ENCODE measurements at places on chromosomes 5 and 9.
A peak's percentile ranks its signal among the peaks of the same experiment; 100 is the strongest.

DNA sequence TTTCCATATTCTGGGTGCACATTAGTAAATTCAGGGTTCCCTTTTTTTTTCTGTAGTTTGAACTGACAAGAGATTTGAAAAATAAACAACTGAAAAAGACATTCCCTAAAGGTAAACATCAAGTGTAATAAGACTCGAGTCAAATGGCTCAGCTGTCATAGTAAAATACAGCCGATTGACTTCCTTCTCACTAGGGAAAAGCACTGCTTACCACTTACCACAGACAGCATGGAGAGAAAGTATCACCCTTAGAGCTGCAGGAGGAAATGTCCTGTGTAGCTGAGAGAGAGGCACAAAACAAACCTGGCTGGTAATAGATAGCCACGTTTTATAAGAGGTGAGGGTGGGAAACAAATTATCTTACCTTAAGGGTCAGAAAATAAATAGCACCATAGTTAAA, 12.1 kb upstream of the DMAC1 start:
- DNase-seq = no peak

- no peak for DNase-seq
Observed at GRCh38 chr5:80092486-80093107, 57.4 kb downstream of the THBS4 start.

DNA sequence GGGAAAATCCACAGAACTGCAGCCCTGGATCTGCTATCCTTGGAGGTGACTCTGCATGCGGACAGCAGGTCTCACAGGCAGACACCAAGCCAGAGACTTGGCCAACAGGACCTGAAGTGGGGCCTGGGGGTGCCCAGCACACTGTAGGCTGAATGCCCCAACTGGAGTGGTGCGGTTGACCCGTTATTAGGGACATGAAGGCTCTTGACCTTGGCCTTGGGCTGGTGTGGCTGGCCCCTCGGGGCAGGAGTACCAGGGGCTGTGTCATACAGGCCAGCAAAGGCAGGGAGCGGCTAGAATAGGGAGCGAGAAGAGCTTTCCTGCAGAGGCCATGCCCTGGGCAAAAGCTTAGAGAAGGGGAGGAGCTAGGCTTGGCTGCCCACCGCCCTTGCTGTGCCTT, 153.2 kb upstream of the MVB12B start:
- no peak for DNase-seq

- no peak for DNase-seq
Observed at GRCh38 chr9:124843456-124844034, 9.7 kb upstream of the WDR38 start.

GRCh38 chr5:33734537-33734936, 157.3 kb downstream of the ADAMTS12 start:
- DNase-seq = no peak

DNA sequence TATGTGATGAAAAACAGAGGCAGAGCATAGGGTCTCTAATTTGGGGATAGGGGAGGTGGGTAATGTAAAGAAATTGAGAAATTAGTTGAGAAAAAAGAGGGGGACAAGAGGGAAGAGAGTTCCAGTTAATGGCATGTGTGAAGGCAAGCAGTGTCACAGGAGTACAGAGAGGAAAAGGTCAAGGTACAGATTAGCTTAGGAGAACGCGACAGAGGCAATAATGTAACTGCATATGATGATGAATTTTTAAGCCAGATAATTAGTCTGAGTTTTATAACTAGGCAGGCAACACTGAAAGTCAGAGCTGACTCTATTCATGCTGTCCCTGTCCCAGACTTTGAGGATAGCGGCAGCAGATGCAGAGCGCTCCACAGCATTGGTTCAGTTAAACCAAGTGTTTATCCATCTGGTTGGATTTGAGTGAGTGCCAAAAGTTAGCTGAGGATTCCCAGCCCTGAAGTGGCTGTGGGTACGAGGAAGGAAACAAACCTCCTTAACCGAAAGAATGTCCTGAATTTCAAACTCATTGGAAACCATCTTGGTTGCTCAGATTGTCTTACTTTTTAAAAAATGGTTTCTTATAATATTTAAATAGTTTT, 315.2 kb downstream of the ARHGAP26 start:
- DNase-seq = no peak

GRCh38 chr9:92970467-92970923, 23.2 kb downstream of the FGD3 start:
- no peak for DNase-seq

DNA sequence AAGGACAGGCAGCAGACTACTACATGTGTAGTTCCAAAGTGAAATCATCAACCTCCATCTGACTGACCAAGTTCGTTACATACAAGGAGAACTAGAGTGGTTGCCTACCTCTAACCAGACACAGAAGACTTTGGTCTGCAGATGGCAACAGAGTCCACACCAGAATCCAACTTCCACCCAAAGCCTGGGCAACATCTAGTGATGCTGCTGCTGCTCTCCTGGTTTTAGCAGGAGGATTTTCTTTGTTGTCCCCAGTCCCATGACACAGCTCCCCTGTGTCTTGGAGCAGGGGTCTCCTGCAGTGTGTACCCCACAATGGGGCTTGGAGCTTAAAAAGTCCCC, 46.4 kb upstream of the APC start:
- no peak for DNase-seq

GRCh38 chr9:82722051-82722450, 340.9 kb downstream of the RASEF start:
- DNase-seq = no peak

DNA sequence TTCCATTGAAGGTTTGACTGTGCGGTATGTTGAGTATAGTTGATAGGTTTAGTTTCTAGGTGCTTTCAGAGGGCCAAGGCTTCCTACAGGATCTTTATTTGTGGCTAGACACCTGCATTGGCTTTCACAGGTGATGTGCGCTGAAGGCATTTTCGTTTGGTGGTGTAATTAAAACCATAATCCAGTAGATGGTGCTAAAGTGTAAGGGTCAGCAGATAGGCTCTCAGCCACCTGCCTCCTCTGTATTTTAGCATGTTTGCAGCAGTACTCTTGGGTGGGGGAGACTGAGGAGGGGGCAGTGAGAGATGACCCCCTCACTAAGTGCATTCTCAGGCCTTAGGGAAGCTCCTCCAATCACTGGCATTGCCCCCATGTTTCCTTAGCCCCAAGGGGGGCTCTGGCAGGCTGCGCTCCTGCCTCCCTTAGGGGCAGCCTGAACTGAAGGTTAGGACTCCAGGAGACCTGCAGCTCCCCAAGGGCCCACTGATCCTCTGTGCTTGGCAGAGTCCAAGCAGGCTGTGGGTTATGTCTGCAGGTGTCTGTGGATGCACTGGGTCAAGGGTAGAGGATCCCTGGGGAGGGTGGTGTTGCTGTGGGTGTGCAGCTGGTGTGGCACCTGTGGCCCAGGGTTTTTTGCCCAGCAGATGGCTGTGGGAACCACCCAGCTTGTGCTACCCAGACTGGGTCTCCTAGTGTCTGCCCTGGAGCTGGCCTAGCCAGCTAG, 23.4 kb downstream of the CDK20 start:
- DNase-seq = no peak

- no peak for DNase-seq
Observed at GRCh38 chr5:40406741-40407211, 272.9 kb upstream of the PTGER4 start.

DNA sequence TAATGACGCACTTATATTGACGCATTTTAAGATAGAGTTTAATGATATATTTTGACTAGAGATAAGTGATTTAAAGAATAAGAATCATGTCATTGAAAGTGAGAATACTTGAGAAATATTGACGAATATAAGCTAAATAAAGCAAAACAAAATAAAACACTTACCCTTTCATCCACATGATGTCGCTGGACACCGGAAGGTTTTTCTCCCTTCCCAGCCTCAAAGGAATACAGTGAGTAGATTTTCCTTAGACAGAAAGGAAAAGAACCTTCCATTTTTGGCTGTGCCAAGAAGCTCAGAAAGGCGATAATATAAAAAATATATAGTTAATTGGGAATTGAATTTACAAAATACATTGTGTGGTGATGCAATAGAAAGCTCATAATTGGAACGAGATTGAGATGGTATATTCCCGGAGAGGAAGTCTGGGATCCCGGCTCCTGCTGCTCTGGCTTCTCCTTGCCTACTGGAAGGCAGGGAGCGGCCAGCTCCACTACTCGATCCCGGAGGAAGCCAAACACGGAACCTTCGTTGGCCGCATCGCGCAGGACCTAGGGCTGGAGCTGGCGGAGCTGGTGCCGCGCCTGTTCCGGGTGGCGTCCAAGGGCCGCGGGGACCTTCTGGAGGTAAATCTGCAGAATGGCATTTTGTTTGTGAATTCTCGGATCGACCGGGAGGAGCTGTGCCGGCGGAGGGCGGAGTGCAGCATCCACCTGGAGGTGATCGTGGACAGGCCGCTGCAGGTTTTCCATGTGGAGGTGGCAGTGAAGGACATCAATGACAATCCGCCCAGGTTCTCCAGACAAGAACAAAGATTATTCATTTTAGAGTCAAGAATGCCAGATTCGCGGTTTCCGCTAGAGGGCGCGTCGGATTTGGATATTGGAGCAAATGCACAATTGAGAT, at the start of gene PCDHA5:
TSS of gene PCDHA5 (plus strand) at position 239 of the 906 bp plus-strand sequence.
- DNase-seq = peak; percentile 28

DNA sequence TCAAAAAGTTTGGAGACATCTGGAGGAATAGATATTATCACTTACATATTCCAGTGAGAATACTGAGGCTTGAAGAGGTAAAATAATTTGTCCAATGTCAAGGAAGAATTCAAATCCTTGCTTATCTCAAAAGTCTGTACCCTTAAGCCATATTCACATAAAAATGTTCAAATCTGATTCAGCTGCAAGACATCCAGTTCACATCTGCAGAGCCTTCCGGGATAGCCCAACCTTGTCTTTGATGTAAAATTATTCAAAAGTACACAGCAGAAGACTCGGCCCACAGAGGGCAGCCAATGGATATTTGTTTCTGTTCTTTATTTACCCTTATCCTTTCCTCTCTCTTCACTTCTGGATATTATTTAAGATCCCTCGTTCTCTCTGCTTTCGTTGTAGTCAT, 1183.8 kb upstream of the WWC1 start:
- DNase-seq = no peak

GRCh38 chr5:9625286-9625685, 4.9 kb downstream of the TAS2R1 start:
- DNase-seq = no peak

DNA sequence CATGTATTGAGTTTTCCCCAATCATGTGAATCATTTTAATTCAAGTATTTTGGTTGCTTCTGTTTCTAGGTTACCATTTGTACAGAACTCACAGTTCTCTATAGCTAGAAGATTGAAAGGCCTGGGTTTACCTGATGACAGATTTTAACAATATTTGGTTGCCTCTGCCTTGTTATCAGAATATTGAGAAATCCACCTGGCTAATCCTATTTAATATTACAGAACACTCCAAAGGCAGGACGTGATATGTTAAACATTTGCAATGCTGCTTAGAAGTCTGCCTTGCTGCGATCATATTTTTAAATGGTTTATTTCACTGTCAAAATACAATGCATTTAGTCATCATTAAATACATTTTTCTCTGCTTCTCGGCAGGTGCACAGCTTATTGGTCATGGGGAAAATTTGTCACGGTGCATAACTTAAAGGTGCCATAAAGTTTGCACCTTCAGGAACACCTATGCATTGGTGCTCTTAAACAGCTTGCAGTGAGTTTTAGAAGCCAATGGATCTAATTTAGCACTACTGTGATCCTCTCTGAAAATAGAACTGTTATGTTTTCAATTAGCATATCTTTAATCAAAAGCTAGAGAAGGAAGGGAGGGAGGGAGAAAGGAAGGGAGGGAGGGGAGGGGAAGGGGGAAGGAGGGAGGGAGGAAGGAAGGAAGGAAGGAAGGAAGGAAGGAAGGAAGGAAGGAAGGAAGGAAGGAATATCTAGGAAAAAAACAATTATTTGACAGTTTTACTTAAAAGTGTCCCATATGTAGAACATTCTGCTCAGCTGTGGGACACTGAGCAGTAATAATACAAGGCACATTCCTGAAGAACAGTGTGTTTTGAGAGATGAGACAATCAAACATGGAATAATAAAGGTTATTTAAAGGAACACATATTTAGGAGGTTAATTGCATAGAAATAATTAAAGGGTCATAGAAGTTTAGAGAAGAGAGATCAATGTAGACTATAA, 15.5 kb upstream of the DAPK1 start:
- DNase-seq = no peak

DNA sequence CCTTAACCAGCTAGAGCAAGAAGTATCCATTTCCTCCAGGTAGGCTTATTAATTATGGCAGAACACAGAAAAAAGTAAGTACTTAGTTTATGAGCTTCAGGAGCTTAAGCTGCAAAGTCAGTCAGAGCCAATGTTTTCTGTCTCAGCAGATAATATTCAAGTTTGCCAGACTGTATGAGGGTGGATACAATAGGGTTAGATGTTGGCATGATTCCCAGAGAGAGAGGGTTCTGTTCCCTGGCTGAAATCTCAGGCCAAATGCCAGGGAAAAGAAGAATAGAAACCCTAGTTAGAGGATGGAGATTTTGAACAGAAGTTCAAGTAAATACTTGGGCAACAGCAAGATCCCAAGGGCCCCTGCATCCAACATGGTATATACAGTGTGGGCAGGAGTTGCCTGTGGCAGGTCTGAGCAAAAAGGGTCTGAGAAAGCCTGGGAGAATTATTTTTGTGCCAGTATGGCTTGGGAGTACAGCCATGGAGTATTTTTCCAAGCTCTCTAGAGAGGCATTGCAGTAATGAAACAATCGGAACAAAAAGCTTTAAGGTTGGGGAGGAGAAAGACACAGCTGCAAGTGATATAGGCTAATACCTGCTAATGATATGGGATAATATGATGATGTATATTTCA, 31.0 kb upstream of the ISOC1 start:
- no peak for DNase-seq

GRCh38 chr5:81633471-81633870, 117.4 kb downstream of the SSBP2 start:
- no peak for DNase-seq

DNA sequence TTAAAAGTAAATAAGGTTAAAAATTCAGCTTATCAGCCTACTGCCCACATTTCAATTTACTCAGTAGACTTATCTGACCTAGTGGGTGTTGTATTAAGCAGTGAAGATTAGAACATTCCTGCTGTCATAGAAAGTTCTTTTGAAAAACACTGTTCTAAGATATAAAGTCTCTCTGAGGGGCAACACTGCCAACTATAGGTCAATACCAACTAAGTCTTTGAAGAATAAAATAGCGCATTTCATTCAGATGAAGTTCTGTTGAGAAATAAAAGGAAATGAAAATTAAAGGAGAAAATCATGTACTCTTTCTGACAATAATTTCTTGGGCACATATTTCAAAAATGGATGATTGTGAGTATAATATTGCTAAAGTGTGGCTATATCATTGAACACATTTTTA, 86.8 kb downstream of the PTPRD start:
- DNase-seq = no peak

DNA sequence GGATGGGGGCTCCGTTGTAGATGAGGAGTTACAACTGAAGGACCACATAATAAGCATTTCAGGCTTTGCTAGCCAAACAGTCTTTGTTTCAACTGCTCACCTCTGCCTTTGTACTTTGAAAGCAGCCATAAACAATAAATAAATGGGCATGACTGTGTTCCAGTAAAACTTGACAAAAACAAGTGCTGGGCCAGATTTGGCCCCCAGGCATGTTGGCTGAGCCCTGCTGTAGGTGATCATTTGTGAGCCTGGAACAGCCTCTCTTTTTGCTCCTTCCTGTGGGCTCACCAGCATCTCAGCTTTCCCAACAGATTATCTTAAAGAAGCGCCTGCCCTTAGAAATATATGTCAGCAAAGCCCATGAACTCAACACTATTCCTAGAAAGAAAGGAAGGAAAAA, 149.4 kb downstream of the GOLPH3 start:
- DNase-seq = no peak

All from left ventricle myocardium superior (tissue), 1 donor.